ENCODE measurements at places on chromosomes 2 and 18. TPM values are rescaled to one million over a fixed set of nuclear protein-coding genes. Genes with fewer than 3 reads are reported as not detected.

The SYT4 gene
- total RNA-seq, result not detected

The TUBB8B gene
- total RNA-seq, result not detected

The CNDP2 gene
- total RNA-seq, result 80.1 TPM

The HOXD12 gene
- total RNA-seq, result not detected

The MYO5B gene
- total RNA-seq, result 9.4 TPM

The LYG2 gene
- total RNA-seq, result not detected

The HES6 gene
- 8.3 TPM for total RNA-seq

The PLCD4 gene
- total RNA-seq, result 0.29 TPM

The NAPG gene
- 9.8 TPM for total RNA-seq

The CXCR4 gene
- total RNA-seq, result 0.76 TPM

The ZBTB7C gene
- total RNA-seq, result 0.17 TPM

The RNF152 gene
- total RNA-seq, result 0.01 TPM

The SOWAHC gene
- 10.3 TPM for total RNA-seq

The RHBDD1 gene
- 9.0 TPM for total RNA-seq

The ACTG2 gene
- total RNA-seq, result 0.23 TPM

The IL1RL1 gene
- total RNA-seq, result 1.1 TPM

The ZC3H6 gene
- 0.44 TPM for total RNA-seq

The TMEM178A gene
- 0.21 TPM for total RNA-seq

The CD207 gene
- not detected for total RNA-seq

The POTEI gene
- total RNA-seq, result not detected

The FAM228A gene
- not detected for total RNA-seq

The PSMA8 gene
- not detected for total RNA-seq

The AQP4 gene
- total RNA-seq, result not detected

The TXNDC2 gene
- total RNA-seq, result 0.45 TPM

The CACNB4 gene
- 0.08 TPM for total RNA-seq

The VWA3B gene
- total RNA-seq, result 0.33 TPM

The APOB gene
- not detected for total RNA-seq

The AKAIN1 gene
- total RNA-seq, result not detected

The DPY30 gene
- 116 TPM for total RNA-seq

The PPIG gene
- total RNA-seq, result 39.5 TPM

The PPP1R1C gene
- total RNA-seq, result 2.6 TPM

The DOK6 gene
- not detected for total RNA-seq

The TMEM237 gene
- 18.8 TPM for total RNA-seq

The UGT1A1 gene
- total RNA-seq, result 0.39 TPM

Measured in A549 treated with Mapracorat at 1 μM for 4 hours (cell line).